ENCODE measurements at places on chromosomes 5 and 9.
A peak's percentile ranks its signal among the peaks of the same experiment; 100 is the strongest.

GRCh38 chr9:128505414-128505765 lies 871 bp downstream of the GLE1 start:
- DNase-seq = no peak

DNA sequence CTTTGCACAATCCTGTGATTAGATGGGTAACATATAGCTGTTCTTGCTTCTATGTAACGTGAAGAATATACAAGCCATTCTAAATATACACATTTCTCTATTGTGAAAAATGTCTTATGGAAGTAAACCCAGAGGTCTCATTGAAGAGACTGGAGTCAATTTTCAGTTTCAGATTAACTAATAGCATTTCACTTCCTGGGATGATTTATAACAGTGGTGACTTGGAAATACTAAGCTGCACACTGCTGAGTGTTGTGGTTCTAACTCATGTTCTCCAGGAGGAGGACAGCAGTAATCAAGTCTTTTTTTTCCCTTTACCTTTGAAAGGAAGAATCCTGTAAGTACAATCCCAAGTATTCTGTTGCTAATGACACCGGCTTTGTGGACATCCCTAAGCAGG lies 3.3 kb downstream of the CTSL start:
- DNase-seq = no peak

DNA sequence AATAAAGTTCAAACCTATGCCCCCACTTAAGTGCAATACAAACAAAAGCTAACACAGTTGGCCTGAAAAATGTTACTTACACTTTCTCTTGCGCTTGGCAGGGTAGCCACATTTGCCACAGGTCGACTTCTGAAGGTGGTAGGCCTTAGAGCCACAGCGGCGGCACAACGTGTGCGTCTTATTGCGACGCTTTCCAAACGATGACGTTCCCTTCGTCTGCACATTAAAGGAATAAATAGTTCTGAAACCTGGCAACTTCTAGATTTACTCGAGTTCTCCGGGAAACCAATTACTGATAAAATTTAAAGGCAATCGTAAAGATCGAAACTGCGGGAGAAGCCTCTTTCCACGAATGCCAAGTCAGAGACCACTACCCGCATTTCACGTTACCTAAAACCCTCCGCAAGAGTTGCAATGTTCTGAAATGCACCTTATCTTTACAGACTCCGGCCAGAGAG lies 602 bp downstream of the RPL37 start:
- DNase-seq = no peak

DNA sequence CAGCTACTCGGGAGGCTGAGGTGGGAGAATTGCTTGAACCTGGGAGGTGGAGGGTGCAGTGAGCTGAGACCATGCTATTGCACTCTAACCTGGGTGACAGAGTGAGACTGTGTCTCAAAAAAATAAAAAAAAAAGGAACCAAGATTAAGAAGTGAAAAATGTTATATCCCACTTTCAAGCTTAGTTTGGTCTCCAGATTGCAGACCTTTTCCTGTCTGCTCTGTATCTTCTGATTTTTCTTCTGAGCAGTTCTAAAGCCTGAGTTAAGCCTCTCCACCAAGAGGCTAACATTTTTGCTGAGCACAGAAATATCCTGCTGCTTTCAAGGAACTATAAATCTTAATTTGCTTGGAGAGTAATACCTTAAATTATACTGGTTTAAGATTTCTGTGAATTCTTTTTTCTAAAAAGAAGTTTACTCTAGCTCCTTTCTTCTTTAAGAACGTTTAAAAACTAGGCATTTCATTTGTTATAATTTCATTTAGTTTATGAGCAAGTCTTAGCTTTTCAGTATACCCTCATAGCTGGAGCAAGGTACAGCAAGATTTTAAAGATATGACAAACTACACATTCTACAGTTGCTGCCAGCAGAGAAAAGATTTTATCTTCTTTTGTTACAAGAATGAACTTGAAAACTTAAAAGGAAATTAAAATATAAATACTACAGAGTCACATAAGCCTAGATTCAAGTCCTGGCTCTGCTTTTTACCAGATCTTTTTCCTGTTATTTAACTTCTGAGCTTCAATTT lies 55.0 kb downstream of the GARNL3 start:
- DNase-seq = no peak

GRCh38 chr9:106286249-106286648 lies 576.7 kb upstream of the ZNF462 start:
- peak; percentile 21 for DNase-seq

- DNase-seq = no peak
Measured at GRCh38 chr5:7066471-7067235, 329.3 kb upstream of the ADCY2 start.

Data from endothelial cell (in vitro differentiated cells).